Right ventricle myocardium inferior (tissue), 1 donor: ENCODE measurements at places on chromosomes 5 and 9. TPM values are rescaled to one million over a fixed set of nuclear protein-coding genes. Genes with fewer than 3 reads are reported as not detected.

PCDHGA10 gene
- 4.1 TPM for total RNA-seq

DNA sequence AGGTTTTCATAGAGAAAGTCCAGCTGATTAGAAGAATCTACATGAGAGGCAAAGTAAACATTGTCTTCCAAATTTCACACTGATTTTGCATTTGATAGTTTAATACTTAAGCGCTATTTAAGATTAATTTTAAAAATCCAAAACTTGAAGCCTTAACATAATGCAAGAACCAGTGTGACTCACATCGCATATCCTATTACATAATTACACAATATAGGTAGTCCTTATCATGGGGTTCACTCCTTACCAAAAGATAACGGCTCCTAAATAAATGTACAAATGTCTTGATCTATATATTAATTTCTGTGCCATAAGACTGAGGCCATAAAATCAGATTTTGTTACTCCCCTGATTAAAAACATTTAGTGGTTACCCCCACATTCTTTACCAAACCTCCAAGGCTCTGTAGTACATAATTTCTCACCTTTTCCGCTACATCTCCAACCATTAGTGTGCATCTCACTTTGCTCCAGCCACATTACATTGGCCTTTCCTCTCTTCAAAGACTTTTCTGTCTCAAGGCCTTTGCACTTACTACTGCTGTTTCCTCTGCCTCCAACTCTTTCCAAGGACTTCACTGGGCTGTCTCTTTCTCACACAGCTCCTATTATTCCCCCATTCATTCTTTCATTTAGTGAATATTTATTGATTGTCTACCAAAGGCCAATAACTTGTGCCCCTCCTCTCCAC lies 1.0 kb downstream of the RIOK2 start:
- no peak for DNase-seq

- DNase-seq = no peak
Observed at GRCh38 chr9:6887051-6887450, 129.3 kb downstream of the KDM4C start.

- DNase-seq = no peak
Observed at GRCh38 chr5:95823218-95823737, 752 bp upstream of the GLRX start.

DNA sequence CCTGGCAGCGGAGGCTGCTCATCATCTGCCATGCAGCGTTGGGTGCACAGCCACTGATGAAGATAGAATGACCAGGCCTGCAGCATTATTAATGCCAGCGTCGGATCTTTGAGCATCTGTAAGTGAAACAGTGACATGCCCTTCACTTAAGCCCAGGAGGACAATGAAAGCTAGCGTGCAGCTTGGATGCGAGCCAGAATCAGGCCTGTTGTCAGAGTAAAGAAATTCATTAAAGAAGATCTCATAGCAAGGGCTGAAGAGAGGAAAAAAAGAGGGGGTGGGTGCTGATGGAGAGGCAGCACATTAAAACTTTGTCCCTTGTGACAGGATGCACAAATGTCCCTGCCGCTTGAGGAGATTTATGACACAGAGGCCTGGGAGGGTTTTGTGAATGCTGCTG lies 186.1 kb upstream of the MAST4 start:
- DNase-seq = peak; percentile 70

- DNase-seq = no peak
Observed at GRCh38 chr5:6637022-6637421, 3.8 kb downstream of the SRD5A1 start.

DNA sequence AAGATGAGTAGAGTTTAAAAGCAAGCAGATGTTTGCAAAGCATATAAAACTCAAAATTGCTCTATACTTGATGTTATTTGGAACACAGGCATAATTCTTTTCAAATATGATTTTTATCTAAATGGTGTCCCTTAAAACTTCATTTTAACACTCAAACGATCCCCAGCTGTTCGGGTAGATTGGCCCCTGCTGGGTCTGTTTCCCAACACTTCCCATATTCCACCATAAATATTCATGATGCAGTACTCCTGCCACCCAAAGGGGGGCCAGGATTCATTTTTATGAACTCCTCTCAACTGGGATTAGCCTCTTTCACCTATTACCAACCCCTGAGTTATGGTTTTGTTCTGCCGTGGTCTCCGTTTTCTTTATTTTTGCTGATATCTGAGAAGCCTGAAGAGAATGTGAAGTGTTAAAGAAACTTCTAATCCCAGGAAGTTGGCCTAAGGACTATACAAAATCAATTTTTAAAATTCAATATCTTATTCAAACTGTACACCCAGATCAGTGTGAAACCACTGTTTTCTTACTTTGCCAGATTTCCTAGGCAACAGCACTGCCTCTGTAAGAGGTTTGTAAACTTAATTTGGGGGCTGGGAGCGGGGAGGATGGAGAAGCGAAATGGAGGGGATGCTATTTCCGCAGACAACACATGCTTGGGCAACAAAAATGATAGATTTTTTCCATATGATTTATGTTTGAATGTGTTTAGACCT lies 384.1 kb downstream of the DMRT2 start:
- DNase-seq = no peak

PCDHA6 gene
- total RNA-seq = not detected

- no peak for DNase-seq
Observed at GRCh38 chr5:72248410-72248981, 71.5 kb downstream of the MRPS27 start.

DNA sequence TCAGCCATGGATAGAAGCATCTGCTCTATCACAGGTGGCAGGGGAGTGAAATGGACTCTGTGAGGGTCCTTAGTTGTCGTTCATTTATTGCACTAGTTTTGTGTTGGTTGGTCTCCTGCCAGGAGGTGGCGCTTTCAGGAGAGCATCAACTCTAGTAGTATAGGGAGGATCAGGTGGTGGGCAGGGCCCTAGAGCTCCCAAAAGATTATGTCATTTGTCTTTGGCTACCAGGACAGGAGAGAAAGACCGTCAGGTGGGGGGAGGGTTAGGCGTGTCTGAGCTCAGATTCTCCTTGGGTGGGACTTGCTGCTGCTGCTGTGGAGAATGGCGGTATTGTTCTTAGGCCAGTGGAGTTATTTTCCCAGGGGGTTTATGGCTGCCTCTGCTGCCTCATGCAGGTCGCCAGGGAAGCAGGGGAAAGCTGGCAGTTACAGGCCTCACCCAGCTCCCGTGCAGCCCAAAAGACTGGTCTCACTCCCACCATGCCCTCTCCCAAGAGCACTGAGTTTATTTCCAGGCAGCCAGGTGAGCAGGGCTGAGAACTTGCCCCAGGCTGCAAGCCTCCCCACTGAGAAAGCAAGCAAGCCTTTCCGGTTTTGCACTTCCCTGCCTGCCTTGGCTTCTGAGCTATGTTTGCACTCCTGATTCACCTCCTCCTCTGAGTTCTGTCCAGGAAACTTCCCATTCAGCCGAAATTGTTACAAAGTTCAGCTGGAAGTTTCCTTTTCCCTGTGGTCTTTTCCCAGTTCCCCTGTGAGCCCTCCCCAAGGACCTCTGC lies 317.3 kb downstream of the TAF11L14 start:
- no peak for DNase-seq

DNA sequence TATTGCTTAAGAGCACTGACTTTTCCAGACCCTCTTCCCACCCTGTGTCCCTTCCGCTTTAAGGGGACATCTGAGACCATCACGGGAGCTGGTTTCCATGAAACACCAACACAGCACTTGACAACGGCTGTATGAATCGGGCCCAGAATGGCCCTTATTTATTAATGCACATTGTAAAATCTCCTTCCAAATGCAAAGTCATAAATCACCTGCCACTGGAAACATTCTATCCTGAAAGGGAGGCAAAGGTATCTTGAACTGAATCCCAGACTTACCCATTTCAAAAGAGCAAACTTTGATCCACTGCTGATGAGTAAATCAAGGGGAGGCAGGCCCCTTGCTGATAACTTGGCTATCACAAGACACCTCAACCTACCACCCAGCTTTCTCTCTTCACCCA lies 37.4 kb downstream of the SHB start:
- no peak for DNase-seq

DNA sequence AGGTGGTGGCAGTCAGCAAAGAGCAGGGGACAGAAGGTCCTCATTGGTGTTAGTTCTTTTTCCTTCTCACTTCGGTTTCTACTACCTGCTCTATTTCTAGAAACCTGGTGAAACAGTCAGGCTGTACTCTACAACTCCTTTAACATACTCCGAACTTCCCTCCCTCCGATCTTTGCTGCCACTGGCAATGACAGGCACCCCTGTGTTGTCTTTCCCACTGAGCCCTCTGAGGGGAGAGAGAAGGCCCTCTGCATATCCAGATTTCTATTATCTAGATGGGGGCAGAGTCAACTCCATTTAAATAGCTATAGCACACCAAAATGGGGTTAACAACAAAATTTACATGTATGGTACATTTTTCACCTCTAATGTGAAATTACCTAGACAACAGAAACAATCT lies 123.7 kb downstream of the CDK5RAP2 start:
- no peak for DNase-seq

- no peak for DNase-seq
Observed at GRCh38 chr5:88391991-88392390, 123.3 kb upstream of the TMEM161B start.

CNTFR gene
- 8.7 TPM for total RNA-seq

GRCh38 chr5:181118369-181118768 lies 12.6 kb downstream of the OR2V1 start:
- peak; percentile 32 for DNase-seq

DNA sequence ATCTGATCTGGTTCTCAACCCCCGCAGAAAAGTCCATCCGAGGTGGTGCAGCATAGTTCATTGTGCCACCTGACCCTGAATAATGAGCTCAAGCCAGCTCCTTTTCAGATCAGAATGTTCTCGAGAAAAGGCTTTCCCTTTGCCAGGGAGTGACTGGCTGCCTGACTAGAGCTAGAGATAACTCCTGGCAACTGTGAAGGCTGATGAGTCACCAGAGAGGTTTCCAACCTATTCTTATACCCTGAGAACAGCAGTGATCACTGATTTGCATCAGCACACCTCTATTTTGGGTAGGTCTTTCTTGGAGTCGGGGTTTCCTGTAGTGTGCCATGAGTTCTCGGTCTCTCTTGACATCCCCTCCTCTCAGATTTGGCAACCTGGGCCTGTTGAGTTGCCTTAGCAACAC lies 127.9 kb downstream of the PIK3R1 start:
- no peak for DNase-seq

- DNase-seq = no peak
Observed at GRCh38 chr9:116345817-116346216, 192.2 kb downstream of the PAPPA start.

GRCh38 chr5:41787265-41787664 lies 83.0 kb downstream of the OXCT1 start:
- no peak for DNase-seq

- DNase-seq = no peak
Observed at GRCh38 chr9:125464591-125465385, 203.2 kb downstream of the GAPVD1 start.

DNA sequence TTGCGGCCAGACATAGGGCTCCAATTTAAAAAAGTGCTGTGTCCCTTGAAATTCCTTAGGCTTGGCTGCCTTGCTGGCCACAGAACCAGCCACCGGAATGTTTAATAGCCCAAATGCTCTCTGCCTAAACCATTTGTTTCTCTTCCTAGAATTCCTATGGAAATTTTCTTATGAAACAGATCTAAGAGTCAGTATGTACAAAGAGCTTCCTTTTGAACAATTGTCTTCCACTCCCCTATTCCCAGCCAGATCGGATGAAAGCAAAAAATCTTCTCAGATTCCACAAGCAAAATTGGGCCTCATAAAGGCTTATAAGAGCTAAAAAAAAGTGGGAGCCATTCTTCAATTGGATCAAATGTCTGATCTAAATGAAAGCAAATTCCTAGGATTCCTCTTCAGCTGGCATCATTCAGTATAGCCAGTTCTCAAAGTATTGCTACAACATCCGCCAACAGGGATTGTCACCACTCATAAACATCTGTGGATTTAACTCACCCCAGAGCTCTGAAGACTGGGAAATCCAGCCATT lies 104.3 kb downstream of the CEMIP2 start:
- no peak for DNase-seq

DNA sequence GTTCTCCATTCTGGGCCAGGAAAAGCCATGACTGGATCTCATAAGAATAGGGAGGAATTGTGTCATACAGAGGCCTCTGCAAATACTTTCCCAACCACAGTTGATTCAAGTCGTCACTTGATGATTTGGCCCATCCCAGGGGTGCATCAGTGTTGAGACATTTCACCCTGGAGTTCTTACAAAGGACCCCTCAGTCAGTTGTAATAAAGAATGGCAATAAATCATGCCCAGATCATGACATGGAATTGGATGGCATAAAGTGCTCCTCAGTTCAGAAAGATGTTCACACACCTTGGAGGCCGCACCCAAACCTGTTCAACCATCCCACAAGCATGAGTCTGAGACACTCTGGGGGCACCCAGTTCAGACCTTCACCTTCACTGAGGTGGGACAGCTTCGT lies 168.1 kb downstream of the NR3C1 start:
- no peak for DNase-seq

SPAG8 gene
- total RNA-seq = 2.1 TPM

ARID3C gene
- total RNA-seq = not detected

DNA sequence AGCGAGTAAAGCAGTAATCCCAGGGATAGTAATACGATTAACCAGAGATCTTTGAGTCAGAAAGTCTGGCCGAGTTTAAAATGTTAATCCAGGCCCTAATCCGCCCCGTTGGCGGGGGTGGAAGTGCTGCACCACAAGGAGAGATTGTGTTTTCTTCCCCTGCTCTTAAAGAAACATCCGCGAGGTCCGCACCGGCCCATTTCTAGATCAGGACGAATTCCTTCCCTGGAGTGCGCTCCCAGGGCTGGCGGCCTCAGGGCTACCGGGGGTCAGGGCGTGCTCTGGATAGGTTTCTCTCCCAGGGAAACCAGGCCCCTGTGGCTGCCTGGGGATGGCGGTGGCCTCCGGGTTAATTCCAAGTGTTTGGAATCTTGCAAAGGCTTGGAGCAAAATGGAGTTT lies 9.3 kb upstream of the NEUROG1 start:
- no peak for DNase-seq

- no peak for DNase-seq
Observed at GRCh38 chr5:95417971-95418370, 26.8 kb downstream of the FAM81B start.

DNA sequence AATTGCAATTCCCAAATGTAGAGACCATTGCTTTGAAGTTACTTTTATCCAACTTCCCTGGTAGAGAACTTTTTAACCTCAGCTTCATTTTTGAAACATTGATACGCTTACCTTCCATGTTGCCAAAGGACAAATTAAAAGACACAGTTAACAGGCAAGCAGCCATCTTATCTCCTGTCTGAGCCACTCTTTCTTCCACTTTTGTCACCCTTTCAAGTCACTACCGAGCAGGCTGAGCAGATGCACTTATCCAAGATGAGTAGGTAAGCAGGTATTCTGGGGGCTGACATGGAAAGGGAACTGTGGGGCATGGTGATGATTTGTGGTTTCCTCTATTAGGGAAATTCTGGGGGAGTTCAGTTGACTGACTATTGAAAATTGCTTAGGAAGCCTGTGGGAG lies 66.7 kb downstream of the DOCK2 start:
- DNase-seq = no peak

ORM2 gene
- not detected for total RNA-seq

GRCh38 chr5:176573564-176574296 lies 24.6 kb downstream of the CDHR2 start:
- DNase-seq = peak; percentile 84

GRCh38 chr9:13083366-13083765 lies 196.1 kb downstream of the MPDZ start:
- no peak for DNase-seq
